ENCODE measurements at places on chromosomes 7 and 10.

- no peak for DNase-seq
Observed at GRCh38 chr10:26627324-26627723, 70.2 kb upstream of the PDSS1 start.

DNA sequence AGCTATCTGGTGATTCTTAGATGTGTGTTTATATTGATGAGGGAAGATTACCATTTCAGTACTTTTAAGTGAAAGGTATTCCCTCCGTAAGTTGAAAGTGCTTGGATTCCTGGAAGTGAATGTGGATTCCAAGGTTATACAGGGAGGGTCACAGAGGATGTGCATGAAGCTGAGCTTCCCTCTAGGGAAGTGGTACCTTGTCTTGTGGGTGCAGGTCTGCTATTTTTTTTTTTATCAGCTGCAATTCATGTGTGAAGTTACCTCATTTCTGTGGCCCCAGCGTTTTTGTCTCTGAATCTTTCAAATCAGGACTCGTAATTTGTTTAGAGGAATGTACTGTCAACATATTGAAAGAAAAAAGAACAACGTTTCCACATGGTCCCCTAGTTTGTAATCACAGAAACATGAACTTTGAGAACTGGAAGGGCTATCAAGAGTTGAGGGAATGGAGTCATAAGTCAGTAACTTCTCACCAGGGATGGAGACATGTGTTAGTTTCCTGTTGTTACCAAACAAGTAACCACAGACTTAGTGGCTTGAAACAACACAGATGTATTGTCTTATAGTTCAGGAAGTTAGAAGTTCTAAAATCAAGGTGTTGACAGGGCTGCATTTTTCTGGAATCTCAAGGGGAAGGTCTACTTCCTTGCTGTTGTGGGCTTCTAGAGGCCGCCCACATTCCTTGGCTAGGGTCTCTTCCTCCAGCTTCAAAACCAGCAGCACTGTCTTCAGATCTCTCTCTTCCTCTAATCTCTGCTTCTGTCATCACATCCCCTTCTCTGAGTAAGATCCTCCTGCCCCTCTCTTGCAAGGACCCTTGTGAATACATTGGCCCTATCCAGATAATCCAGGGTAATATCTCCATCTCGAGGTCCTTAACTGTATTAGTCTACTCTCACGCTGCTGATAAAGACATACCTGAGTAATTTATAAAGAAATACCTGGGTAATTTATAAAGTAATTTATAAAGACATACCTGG is 64.4 kb downstream of the RAB18 start:
- no peak for DNase-seq

GRCh38 chr10:73889014-73889413 is 14.7 kb upstream of the CAMK2G start:
- no peak for DNase-seq

DNA sequence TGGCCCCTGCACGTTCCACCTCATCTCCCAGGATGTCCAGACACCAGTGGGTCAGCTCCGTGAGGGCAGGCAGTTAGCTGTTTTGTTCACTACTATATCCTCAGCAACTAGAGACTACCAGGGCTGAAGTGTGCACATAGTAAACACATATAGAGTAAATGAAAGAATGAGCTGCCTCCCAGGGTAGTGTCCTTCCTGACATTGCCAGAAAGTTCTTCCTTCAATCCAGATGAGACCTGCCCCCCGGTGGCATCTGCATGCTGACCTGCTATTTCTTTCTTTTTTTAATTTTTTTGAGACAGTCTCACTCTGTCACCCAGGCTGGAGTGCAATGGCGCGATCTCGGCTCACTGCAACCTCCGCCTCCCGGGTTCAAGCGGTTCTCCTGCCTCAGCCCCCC is 14.0 kb upstream of the ARPC1A start:
- DNase-seq, result no peak

- no peak for DNase-seq
Observed at GRCh38 chr7:48078470-48078869, 10.6 kb upstream of the UPP1 start.

GRCh38 chr10:70114902-70115301 is 17.7 kb downstream of the AIFM2 start:
- DNase-seq, result no peak

DNA sequence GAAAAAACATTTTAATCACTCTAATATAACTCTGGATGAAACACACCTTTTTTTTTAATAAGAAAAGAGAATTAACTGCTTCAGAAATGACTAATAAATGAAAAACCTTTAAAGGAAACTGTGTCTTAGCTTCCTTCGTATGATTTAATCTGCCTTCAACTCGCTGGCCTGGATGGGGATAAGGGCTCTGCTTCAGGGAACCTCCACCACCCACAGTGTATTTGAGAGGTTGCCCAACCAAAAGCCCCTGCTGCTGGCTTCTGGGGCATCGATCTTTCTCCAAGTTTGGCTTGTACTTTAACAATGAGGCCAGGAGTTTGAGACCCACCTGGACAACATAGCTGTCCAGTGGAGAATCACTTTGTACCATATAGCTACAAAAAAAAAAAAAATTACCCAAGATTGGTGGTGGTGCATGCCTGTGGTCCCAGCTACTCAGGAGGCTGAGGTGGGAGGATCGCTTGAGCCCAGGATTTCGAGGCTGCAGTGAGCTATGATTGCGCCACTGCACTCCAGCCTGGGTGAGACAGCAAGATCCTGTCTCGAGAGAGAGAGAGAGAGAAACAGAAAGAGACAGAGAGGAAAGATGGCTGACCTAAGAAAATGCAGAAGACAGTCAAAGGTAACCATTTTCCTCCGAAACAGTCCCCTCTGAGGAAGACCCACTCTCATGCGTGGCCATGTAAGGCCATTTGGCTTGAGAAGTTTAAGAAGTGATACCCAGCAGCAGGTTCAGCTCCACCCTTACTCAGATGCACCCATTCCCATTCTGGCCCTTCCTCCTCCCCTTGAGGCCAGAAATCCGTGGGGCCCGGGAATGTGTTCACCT is 13.6 kb upstream of the LIMK1 start:
- no peak for DNase-seq

GRCh38 chr10:9147475-9147874 is 1093.0 kb downstream of the GATA3 start:
- DNase-seq, result no peak
